ENCODE measurements at places on chromosomes 1 and 21.
A peak's percentile ranks its signal among the peaks of the same experiment; 100 is the strongest.

GRCh38 chr1:227317523-227318015 lies 723 bp downstream of the CDC42BPA start:
- peak; percentile 34 for DNase-seq

DNA sequence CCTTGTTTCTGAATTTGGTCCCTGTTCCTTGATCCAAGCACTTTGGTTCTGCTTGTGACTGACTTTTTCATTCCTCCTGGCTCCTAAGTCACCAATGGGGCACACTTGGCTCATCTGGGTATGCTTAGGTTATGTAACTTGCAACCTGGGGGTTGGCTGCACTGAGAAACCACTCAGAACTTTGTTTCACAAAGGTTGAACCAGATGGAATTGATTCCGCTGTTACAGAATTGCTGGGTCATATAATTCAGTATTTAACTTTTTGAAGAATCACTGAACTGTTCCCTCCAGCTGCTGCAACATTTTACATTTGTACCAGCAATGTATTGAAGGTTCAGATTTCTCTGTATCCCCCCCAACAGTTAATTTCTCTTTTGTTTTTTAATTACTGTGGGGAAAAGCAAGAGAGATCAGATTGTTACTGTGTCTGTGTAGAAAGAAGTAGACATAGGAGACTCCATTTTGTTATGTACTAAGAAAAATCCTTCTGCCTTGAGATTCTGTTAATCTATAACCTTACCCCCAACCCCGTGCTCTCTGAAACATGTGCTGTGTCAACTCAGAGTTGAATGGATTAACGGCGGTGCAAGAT lies 9.6 kb upstream of the NVL start:
- DNase-seq = no peak

DNA sequence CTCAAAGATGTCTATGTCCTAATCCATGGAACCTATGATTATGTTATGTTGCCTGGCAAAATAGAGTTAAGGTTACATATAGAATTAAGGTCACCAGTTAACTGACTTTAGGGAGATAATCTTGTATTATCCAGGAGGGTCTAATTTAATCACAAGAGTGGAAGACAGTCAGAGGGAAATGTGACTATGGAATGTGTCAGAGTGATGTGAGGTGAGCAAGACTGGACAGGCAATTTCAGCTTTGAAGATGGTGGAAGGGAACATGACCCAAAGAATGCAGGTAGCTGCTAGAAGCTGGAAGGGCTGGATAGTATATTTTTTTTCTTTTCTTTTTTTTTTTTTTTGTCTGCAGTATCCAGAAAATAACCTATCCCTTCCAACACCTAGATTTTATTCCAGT lies 241.7 kb upstream of the NEGR1 start:
- DNase-seq = no peak

GRCh38 chr1:207740207-207740606 lies 11.6 kb upstream of the CD46 start:
- no peak for DNase-seq
